ENCODE measurements at places on chromosomes 1 and 21.

DNA sequence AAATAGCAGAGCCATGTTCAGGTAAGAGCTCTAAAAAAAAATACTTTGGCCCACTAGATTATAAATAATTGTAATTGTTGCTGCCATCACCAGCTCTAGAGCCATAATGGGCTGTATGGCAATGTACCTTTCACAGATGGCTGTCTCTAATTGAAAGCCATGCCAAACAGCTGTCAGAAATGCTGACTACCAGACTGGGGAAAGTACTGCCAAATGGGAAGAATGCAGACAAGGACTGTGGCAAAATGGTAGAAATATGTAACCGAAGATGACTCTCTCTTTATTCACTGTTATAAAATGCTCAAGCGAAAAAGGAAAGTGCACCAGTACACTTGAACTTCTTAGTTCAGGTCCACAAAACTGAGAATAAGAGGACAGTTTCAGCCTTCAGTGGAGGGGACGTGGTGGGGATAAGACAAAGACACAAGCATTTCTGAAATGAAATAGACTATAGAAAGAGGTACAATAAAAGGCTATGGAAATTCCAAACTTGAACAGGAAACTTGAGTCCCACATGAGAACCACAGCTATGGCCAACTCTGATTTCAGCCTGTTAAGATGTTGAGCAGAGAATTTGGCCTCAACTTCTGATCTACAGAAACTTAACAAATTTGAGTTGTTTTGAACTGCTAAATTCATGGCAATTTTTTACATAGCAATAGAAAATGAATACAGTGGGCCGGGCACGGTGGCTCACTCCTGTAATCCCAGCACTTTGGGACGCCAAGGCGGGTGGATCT is 46.5 kb upstream of the LPGAT1 start:
- no peak for DNase-seq

- DNase-seq, result no peak
These were observed 8.6 kb upstream of the RERE start for GRCh38 chr1:8825985-8826481.

GRCh38 chr1:235902677-235903542 is 36.2 kb upstream of the LYST start:
- no peak for DNase-seq

DNA sequence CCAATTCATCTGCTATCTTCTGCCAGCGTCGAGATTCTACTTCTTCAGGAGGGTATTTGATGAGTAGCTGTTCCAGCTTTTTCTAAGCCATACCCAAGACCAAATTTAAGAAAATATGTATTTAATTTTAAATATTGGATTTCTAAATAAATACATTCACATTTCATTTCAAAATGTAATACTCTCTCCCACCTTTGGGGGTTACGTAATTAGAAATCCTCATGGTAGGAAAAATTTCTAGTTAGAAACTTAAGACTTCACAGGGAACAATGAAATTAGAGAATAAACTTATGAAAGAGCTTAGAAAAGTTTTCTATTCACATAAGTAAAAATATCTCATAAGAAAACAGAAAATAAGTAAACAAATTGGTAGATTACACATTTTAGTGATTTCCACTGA is 102.9 kb downstream of the ZZZ3 start:
- DNase-seq, result no peak

GRCh38 chr1:200909757-200910239 is 15.1 kb downstream of the INAVA start:
- DNase-seq, result no peak

DNA sequence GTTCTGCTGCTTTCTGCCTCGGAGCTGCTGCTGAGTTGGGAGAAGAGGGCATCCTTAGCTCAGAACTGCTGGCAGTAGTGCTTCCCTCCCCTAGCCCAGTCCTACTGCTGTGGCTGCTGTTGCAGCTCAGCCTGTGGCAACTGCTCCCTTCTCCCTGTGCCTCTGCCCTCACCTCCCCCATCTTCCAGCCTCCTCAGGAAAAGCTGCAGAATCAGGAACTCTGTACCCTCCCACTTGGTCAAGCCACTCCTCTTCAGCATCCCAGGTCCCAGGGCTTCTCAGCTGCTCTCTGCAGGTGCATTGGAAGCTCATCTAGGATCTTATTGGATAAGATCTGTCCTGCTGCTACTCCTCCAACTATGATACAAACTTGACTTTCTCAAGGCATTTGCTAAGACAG is 316.7 kb downstream of the BRINP2 start:
- no peak for DNase-seq

- no peak for DNase-seq
These were observed 207.9 kb downstream of the PTPRU start for GRCh38 chr1:29444081-29444715.

DNA sequence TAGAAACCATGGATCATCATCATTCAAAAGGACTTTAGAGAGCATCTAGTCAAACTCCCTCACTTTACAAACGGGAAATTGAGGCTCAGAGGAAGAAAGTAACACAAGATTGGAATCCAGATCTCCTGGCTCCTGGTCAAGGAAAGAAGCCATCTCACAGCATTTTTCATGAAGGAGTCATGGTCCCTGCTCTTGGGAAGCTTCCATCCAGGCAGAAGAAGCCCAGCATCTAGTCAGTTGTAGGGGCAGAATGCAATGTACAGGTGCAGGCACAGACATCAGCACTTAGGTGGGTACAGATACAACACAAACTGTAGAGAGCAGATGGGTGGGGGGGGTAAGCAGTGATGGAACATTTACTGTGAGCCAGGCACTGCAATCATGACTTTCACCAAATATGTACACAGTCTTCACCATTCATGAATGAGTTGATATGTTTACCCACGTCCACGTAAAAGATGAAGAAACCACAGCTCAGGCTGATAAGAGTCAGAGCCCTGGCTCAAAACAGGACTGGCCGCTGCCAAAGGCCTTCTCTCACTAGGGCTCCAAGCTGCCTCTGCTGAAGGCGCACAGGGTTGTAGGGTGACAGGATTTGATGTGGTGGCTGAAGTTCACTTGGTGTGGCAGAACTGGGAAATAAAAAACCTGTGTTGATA is 44.0 kb downstream of the OPTC start:
- no peak for DNase-seq

GRCh38 chr1:26703478-26703877 is 7.7 kb downstream of the ARID1A start:
- DNase-seq, result no peak

DNA sequence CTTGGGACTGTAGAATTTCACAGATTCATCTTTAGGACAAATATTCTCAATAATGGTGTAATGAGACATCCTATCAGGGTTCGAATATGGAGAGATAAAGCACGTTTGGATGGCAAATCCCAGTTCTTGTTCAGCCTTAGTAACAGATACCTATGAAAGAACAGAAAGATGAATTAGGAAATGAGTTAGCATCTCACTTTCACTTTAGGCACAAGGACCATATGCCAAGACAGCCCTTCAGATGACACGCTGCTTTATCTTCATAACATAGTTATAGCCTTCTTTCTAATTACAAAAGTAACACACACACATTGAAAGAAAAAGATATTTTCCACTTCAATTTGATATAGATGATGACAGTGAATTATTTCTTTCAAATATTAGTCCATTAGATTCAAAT is 173.6 kb downstream of the TGFBR3 start:
- DNase-seq, result no peak

DNA sequence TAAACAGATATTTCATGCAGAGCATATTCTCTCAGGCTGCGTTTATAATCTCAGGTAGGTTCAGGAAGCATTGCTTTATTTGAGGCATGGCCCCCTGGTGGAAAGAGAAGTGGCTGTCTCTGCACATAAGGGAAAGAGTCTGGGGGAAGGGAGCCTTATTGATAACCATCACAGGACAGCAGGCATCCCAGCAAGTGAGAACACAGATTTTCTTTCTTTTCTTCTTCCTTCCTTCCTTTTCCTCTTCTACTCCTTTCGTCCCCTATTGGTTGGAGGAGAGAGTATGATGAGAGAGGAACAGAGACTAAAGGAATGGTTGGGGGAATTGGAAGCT is 21.9 kb downstream of the TSNAX start:
- DNase-seq, result peak; percentile 13

DNA sequence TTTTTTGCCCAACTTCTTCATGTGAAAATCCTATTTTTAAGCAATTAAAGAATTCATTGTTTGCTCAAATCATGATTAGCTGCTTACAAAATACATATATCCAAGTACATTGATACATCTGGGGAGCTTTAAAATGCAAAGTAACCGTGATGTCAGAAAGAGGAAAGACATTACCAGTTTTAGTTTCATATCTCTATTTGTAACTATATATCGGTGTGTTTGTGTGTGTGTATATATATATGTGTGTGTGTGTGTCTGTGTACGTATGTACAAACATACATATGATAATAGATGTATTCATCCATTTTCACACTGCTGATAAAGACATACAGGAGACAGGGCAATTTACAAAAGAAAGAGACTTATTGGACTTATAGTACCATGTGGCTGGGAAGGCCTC is 310.1 kb downstream of the DPYD start:
- DNase-seq, result no peak

DNA sequence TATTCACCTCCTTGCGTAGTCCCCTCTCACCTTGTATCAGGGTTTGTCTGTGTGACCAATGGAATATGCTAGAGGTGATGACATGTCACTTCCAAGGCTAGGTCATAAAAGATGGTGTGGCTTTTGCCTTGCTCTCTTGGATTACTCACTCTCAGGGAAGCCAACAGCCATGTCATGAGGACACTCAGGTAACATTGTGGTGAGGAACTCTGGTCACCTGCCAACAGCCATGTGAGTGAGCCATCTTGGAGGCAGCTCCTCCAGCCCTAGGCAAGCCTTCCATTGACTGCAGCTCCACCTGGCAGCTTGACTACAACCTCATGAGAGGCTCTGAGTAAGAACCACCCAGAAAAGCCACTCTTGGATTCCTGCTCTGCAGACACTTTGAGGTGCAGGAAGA is 11.0 kb upstream of the HEYL start:
- DNase-seq, result no peak

Measured in NCI-H1436 (cell line).